ENCODE measurements at places on chromosomes 7 and 10. TPM values are rescaled to one million over a fixed set of nuclear protein-coding genes. Genes with fewer than 3 reads are reported as not detected.

- DNase-seq = no peak
These were observed 130.1 kb downstream of the NEBL start for GRCh38 chr10:20767028-20767427.

The MUC3A gene
- 0.24 TPM for total RNA-seq

- DNase-seq = no peak
These were observed 166.6 kb upstream of the TCF7L2 start for GRCh38 chr10:112783351-112784021.

GRCh38 chr10:23512355-23513058 lies 73.6 kb downstream of the OTUD1 start:
- no peak for DNase-seq

DNA sequence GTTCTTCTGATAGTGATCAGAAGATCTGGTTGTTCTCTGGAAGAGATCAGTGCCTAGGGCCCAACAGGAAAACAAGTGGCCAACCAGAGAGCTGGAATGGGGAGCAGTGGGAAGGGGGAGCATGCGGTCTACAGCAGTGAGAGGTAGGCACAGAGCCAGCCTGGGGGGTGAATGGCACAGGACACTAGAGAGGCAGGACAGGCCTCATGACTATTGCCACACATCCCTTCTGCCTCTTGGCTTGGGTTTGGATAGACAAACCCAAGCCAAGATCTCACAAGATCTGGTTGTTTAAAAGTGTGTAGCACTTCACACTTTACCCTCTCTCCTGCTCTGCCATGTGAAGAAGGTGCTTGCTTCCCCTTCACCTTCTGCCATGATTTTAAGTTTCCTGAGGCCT lies 224.4 kb downstream of the ARHGAP12 start:
- no peak for DNase-seq

GRCh38 chr7:1369916-1370657 lies 89.2 kb downstream of the MICALL2 start:
- no peak for DNase-seq

- DNase-seq = no peak
These were observed 665.6 kb downstream of the DNAJB9 start for GRCh38 chr7:109235316-109235715.

The SLC16A12 gene
- 10.0 TPM for total RNA-seq

DNA sequence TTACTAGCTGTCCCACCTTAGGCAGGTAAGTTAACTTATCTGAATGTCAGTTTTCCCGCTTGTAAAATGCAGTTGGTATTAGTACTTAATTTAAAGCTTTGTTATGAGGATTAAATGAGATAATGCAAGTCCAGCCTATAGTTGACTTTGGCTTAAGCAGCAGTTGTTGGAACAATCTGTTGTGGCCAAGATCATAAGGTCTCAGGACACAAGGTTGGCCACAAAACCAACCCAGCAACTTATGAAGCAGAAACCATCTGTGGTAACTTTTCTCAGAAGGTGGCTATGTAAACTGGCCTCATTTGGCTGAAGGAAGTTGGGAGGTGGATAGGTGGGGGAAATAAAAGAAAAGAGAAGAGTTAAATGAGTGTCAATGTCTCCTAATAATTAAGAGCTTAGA lies 29.4 kb downstream of the ENTPD1 start:
- DNase-seq = no peak

- DNase-seq = no peak
These were observed 38.9 kb downstream of the CACNA2D1 start for GRCh38 chr7:82404652-82405051.

DNA sequence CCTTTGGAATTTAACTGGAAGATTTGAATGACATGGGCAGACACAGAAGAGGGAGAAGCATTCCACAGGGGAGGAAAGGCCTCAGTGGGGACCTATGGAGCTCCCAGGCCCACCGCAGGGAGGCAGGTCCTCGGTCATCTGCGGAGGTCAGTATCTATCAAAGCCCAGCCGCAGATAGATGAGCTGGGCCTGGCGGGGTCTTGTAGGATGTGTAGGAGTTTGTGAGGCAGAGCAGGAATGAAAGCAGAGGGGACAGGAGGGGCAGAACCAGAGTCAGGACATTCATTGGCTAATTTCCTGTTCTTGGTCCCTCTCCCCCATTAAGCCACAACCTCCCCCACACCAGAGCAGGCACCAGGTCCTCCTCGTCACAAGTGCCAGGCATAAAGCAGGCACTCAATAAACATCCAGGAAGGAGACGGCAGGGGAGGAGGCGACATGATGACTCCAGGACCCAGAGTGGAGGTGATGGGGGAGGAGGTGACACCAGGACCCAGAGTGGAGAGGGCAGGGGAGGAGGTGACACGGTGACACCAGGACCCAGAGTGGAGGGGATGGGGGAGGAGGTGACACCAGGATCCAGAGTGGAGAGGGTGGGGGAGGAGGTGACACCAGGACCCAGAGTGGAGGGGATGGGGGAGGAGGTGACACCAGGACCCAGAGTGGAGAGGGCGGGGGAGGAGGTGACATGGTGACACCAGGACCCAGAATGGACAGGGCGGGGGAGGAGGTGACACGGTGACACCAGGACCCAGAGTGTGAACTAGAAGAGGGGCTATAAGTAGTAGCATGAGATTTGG lies 83.7 kb upstream of the PDGFA start:
- DNase-seq = no peak

DNA sequence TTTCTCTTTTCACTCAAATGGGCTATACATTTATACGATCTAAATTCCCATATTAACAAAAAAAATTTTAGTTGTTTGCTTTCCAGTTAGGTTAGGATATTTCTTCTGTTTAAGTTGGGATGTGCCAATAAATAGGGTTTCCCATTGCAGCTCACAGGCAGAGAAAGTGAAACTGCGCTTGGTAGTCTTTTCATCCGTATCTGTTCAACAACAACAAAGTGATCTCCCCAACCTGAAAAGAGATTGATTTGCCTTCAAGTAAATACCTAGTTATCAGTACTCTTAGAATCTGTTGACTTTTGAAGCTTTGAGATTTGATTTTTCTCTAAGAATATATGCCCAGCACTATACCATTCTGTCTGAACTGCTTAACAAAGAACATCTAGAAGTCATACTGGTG lies 143.4 kb downstream of the DYNC1I1 start:
- DNase-seq = no peak
